Renal pelvis (tissue), 12 donors: ENCODE measurements at places on chromosomes 3 and 15.
A peak's percentile ranks its signal among the peaks of the same experiment; 100 is the strongest.

DNA sequence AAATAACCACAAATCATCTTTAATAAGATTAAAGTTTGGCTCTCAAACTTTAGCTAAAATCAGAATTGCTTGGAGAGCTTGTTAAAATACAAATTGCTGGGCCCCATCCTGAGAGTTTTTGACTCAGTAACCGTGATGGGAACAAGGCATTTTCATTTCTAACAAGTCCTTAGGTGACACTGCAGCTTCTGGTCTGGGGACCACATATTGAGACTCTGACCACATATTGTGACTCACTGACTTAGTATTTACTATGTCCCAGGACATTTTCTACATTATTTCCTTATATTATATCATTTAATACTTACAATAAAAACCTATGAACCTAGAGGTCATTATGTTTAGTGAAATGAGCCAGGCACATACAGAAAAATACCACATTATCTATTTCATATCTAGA, 164.5 kb downstream of the ZMAT3 start:
- no peak for DNase-seq

GRCh38 chr3:192843723-192844485, 73.8 kb downstream of the MB21D2 start:
- no peak for DNase-seq

DNA sequence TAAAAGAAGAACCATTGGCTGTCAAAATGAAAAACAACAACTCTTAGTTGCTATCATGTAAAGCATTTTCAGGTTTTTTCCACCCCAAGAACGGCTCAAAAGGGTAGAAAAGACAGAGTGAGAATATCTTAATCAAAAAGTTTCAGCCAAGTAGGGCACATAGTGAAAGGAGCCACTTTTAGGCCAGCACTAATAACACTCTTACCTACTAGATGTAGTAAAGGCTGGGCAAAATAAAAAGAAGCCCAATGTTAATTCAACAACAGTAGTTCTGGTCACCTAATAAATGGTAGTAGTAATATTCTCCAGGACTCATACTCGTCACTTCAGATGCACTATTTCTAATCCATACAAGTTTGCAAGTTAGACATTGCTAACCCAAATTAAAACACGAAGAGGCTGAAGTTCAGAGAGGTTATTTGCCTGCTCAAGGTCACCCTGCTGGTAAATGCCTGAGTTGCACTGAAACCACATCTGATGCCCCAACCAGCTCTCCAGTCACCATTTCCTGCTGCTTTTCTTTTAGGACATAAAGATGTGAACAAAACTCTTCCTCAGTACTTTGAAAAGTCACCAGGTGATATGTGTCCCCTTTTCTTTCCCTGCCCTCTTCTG, 7.5 kb downstream of the GOLIM4 start:
- DNase-seq = no peak

DNA sequence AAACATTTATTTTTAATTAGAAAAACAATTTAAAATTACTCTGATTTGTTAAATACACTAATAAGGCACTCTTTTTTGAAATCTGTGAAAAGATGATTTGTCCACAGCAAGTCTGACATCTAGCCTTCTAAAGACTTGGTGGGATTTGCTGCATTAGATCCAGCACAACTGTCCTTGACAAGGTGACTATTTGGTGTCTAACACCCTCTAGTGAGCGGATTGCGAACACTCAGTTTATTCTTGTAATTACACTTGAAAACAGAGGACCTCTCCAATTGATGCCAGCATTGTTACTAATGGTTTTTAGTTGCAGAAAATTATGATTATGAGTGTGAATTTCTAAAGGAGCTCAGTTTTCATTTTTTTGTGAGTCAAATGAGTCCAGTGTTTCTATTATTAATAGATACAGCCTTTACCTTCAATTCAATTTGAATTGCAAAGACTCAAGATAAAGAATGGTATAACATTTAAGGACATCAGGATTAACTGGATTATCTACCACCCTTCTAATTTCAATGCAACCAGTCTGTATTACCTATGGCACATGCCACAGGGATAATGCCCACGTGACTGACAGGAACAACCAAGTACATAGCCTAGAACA, 29.7 kb upstream of the STRIT1 start:
- peak; percentile 75 for DNase-seq

DNA sequence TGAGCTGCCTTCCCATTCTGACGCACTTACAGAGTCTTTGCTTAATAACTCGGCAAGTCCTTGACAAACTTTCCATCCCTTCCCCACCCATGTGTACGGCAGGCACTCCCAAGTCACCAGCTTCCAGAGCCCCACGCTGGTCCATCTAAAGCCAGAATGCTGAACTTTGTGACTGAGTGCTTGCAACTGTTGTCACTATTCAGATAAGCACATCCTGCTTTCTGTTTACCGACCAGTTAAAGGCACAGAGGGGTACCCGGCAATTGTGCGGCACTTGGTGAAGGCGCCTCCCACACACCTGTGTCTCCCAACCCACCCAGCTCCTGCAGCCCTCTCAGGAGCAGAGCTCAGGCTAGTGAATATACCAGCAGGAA, 430.6 kb downstream of the FOXP1 start:
- no peak for DNase-seq

DNA sequence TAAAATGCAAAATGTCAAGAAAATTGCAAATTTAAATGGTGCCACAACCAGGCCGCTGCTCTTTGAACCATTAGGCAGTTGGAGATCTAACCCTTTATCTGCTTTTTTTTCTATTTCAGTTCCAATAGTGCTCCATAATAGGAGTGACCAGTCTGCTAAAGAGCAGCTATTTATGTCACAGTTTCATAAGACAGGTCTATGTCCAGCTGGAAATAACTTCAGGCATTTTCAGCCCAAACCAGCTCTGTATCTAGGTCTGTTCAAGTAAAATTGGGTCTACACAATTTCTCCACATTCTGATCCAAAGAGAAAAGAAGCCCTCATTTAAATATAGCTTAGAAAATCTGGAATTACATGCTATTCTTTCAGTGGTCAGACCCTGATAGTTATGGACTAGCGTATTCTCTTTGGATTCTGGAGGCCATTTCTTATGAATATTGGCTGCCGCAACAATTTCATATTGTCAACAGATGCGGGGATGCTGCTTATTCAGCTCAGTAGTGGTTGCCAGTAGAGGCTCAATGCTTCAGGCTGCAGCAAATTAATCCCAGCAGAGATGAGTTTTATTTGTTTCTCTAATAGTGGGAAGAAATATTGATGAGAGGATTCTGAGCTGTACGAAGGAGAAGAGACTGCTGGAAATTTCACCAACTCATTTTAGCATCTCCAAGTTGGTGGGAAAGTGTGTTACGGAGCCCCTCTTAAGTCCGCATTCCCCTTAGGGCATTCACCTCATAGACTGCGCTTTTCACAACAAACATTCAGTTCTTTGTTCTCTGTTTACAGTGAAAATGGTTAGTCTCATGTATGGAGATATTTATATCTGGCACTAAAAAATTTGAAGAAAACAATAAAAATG, 887.0 kb downstream of the ROBO1 start:
- DNase-seq = no peak

DNA sequence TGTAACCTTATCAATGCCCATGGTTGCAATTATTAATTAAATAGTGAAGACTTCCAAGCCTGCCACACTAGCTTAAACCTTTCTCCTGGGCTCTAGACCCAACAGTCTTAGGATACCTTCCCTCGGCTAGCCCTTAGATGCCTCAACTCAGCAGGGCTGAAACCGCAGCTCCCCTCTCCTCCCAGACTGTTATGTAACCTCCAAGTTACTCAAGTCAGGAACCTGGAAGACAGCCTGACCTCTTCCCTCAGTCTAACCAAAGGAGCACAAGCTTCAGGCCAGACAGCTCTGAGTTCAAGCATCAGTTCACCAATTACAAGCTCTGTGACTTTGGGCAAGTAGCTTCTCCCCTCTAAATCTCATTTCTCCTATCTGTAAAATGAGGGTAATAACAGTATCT, 70.5 kb upstream of the HACD2 start:
- no peak for DNase-seq

- DNase-seq = peak; percentile 19
Measured at GRCh38 chr3:102748646-102749045, 313.8 kb downstream of the ZPLD1 start.

DNA sequence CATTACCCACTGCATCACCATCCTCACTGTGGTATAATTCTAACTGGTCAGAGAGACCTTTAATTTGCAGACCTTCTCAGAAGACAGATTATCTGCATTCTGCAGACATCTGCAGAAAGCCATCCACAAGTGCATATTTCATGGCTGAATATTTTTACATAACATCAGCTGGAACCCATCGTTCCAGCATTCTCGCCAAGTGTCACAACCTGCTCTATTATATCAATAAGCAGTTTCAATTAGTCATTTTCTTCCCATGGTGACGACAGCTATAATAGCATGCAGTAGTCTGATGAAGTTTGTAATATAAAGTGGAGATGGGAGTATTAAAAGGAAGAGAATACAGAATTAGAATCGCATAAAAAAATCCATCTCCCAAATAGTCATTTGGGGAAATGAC, 334.7 kb downstream of the FHIT start:
- peak; percentile 12 for DNase-seq

DNA sequence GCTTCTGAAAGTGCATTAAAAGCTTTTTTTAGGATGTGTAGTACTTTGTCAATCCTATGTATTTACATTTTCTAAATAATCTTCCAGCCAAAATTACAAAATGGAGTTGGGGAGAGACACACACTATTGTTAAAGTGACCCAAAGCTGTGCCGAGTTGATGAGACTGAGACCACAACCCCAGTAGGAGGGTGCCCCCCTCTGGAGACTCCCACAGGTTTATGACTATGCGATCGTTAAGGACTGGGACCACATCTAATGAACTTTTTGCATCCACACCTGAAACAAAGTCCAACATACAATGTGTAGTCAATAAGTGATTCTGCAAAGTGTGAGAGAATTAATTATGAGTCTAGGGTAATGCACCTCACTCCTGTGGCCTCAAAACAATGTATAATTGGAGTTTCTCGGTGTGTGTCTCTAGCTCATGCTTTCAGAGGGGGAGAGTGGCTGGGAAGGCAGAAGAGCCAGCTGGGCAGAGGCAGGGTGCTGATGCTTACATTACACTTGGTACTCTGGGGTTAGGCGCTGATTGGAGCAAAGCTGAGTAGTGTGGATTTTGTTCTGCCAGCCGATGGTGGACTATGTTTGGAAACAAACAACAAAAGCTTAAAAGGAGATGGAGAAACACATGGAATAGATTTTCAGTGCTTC, 102.8 kb downstream of the KCNH8 start:
- DNase-seq = no peak

- DNase-seq = no peak
Measured at GRCh38 chr3:7973006-7973405, 528.6 kb upstream of the LMCD1 start.

DNA sequence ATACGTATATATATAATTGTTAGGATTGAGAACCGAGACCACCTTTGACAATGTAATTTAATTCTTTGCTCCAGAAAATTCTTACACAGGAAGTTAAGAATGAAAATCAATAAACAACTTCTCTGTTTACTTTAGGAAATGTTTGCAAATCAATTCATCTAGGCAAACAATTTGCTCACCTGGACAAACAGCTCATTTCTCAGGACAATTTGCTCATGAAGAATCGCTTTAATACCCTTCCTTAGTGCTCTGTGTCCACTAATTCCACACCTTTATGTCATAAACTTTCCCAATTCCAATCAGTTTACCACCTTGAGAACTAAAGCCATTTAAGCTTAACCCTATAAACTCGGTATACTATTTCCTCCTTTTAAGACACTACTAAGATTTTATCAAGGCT, 292.2 kb downstream of the BCHE start:
- DNase-seq = no peak

- no peak for DNase-seq
Measured at GRCh38 chr3:138230525-138230924, 43.4 kb downstream of the ARMC8 start.

GRCh38 chr15:101803209-101803608, at the start of gene OR4F6:
OR4F6 (plus strand) TSS chr15:101803509; CDS start chr15:101805720, 2,211 bp downstream.
- DNase-seq = no peak

DNA sequence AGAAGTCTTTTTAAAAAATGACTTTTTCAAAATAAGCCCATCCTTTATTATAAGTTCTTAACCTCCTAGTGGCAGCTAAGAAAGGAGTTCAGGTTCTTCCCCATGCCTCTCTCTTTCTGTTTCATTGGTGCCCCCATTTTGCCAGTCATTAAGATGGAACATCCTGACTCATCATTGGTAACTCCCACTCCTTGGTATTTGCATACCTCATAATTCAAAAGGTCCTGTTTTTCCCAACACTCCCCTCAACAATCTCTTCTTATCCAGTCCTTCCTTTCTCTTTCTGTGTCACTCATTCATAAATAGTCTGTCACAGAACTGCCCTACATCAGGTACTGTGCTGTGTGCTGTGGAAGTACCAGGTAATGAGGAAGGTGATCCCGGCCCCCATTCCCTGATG, 394.0 kb downstream of the FOXP1 start:
- DNase-seq = no peak

DNA sequence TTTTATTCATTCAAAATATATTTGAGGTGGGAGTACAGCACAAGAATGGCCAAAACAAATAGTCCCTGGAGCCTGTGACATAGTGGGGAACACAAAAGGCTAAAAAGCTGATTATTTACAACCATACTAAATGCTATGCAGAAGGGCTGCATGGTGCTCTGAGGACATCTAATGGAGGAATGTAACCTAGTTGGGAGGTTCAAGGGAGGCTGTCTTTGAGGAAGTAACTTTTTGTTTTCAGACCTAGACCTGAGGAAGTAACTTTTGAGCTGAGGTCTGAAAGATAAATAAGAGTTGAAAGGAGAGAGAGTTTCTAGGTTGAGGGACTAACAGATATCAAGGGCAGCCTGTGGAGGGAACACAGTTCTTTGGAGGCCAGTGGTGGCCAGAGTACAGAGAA, 34.8 kb upstream of the RASA2 start:
- DNase-seq = no peak

DNA sequence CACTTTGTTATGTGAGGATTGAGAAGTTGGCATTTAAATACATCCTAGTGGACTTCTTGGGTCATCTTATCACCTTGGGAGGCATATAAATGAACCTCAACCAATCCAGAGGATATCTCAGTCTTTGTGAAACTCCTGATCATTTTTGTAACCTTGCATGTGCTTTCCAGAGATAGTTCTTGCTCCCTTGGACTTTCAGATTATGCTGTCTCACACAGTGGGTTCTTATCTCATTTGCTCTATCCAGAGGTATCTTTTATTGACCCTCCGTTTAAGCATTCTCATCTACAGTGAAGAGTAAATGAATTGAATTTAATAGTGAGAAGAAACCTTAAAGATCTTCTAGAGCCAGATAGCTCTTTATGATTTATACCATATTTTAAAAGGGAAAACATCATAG, 10.4 kb downstream of the ARMC8 start:
- DNase-seq = no peak
